ENCODE measurements at places on chromosomes 13 and 19.

GRCh38 chr19:2733930-2734588, 5.8 kb downstream of the SLC39A3 start:
- no peak for DNase-seq

- no peak for DNase-seq
These were observed 40.3 kb upstream of the TFDP1 start for GRCh38 chr13:113544071-113544891.

DNA sequence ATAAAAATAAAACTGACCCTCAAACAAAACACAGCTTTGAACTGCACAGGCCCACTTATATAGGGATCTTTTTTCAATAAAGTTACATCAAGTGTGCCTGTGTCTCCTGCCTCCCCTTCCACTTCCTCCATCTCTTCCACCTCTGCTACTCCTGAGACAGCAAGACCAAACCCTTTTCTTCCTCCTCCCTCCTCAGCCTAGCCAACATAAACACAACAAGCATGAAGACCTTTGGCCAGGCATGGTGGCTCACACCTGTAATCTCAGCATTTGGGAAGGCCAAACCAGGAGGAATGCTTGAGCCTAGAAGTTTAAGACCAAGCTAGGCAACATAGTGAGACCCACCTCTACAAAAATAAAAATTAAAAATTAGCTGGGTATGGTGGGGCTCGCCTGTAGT, 72.6 kb downstream of the ELF1 start:
- no peak for DNase-seq

GRCh38 chr19:33902395-33902794, 105.7 kb downstream of the KCTD15 start:
- no peak for DNase-seq

GRCh38 chr13:97135883-97136282, 86.2 kb upstream of the MBNL2 start:
- no peak for DNase-seq

DNA sequence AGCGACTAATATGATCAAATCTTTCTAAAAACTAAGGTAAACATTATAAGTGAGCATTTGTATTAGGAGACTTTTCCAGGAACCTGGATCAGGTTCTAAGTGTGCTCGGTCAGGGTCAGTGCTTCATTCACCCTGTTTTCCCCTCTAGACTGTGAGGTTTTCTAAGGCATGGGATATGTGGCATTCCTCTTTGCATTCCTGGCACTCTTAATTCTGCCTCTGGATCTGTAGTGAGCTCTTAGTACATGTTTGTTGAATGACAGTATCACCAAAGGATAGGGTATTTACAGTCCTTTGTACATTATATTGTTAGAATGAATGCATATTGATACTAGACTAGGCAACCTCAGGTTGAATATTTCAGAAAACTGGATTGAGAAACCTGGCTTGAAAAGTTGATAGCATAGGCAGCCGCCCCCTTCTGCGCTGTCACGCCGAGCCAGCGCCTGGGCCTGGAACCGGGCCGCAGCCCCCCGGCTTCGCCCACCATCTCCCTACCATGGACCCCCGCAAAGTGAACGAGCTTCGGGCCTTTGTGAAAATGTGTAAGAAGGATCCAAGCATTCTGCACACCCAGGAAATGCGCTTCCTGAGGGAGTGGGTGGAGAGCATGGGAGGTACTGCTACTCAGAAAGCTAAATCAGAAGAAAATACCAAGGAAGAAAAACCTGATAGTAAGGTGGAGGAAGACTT, 156.5 kb downstream of the KCNRG start:
- DNase-seq, result no peak

DNA sequence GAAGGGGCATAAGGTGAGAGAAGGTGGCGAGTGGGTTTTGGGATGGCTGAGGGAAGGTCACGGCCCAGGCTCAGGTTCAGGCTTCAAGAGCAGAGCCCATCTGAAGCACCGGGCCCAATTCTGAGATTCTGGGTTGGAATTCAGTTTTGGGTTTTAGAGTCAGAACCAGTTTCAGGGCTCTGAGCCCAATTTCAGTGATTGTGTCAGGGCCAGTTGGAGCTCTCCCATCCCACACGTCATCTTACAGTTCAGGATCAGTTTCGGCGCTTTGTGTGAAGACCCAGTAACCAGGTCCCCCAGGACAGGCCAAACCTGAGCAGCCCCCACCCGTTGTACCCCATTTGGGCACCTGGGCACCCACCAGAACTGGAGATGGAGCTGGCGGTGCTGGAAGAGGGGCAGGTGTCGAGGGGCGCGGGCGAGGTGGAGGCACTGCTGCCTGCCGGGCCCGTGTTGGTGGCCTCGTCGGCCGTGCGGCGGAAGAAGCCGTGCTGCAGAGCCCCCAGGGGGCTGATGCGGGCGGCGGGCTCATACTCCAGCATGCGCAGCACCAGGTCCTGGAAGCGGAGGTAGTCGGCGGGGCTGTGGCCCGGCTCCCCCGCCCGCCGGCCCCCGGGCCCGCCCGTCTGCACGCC, 7.5 kb downstream of the DYRK1B start:
- DNase-seq, result no peak

GRCh38 chr19:49362048-49362928, at the start of gene TEAD2:
Gene TEAD2 (minus strand): TSS chr19:49362416. CDS start chr19:49360075, 2,341 bp downstream.
- no peak for DNase-seq

- no peak for DNase-seq
These were observed 186.2 kb downstream of the USP12 start for GRCh38 chr13:26985285-26985878.

GRCh38 chr13:31116224-31116623, 45.5 kb downstream of the HSPH1 start:
- DNase-seq, result no peak

GRCh38 chr13:58452123-58452623, 820.6 kb downstream of the PCDH17 start:
- no peak for DNase-seq

- DNase-seq, result no peak
These were observed 75.0 kb downstream of the ZIC5 start for GRCh38 chr13:99896369-99897075.

DNA sequence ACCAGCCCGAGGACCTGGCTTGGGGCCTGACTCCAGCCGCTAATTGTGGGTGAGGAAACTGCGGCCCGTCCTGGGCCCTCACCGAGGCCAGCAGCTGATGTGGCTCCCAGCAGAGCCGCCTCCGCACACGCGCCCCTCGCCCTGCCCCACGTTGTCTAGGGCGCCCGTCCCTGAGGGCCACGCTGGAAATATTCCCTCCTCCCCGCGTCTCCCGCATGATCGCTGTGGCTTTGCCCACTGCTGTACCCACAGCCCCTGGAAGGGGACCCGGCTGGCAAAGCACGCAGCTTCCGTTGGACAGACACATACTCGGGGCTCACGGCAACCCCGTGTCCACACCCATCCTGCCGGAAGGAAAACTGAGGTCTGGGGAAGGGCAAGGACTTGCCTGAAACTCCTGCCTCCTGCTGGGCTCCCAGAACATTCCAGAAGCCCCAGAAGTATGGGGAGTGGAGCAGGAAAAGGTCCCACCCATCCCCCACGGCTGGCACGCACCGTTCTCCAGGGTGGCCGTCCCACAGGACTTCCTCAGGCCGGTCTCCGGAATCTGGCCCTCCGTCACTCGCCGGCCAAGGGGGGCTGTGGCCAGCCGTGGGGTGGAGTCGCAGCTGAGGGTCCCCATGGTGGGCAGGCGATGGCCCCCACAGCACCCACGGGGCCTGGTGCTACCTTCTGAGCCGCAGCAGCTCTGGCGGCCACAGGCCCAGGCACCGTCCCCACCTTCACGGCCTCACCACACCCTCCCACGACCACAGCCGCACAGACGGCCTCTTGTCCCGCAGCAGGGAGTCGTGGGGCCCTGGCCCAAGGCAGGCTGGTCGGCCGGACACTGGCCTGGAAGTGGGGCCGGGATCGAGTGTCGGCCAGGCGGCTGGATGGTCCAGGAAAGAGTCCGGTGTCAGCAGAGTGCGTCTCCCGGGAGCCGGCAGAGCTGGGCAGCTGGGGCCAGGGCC, 13.6 kb upstream of the SHC2 start:
- no peak for DNase-seq

DNA sequence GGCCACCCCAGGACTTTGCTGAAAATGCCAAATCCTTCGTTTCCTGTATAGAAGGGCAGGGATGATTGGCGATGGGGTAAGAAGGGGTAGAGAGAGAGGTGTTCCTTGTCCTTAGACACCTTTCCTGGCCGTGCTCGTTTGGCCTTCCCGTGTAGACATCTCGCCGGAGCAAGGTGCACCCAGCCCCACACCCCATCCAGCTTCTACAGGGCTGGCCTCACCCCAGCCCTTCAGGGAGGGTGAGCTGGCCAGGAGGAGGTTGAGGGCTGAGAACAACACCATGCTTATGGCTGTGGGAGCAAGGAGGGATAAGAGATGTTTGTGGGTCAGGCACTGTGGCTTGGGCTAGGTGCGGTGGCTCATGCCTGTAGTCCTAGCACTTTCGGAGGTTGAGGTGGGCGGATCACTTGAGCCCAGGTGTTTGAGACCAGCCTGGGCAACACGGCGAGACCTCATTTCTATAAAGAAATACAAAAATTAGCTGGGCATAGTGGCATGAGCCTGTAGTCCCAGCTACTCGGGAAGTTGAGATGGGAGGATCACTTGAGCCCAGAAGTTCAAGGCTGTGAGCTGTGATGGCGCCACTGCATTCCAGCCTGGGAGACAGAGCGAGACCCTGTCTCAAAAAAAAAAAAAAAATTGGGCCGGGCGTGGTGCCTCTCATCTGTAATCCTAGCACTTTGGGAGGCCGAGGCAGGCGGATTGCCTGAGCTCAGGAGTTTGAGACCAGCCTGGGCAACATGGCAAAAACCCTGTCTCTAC, 15.5 kb downstream of the SMARCA4 start:
- no peak for DNase-seq

Data from esophagus squamous epithelium (tissue), 5 donors.